ENCODE measurements at places on chromosomes 1 and 21.

DNA sequence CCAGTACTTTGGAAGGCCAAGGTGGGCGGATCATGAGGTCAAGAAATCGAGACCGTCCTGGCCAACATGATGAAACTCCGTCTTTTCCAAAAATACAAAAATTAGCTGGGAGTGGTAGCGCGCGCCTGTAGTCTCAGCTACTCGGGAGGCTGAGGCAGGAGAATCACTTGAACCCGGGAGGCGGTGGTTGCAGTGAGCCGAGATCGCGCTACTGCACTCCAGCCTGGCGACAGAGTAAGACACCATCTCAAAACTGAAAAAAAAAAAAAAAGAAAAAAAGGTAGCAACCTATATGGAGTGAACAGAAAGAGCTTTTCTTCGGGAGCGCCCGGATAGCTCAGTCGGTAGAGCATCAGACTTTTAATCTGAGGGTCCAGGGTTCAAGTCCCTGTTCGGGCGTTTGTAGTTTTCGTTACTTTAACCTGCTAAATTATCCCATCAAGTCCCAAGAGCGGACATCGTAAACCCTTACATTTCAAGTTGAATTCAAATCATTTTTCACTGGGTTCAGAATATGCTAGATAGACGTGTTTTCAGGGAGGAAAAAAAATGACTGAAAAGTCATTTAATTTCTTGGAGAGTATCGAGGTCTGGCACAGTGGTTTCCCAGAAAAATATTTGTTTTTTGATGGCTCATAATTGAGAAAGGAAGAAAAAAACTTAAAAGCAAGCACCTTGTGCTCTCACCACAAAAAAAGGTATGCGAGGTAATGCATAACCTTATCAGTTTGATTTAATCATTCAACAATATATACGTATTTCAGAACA, 9.8 kb upstream of the MDM4 start:
- DNase-seq: no peak

DNA sequence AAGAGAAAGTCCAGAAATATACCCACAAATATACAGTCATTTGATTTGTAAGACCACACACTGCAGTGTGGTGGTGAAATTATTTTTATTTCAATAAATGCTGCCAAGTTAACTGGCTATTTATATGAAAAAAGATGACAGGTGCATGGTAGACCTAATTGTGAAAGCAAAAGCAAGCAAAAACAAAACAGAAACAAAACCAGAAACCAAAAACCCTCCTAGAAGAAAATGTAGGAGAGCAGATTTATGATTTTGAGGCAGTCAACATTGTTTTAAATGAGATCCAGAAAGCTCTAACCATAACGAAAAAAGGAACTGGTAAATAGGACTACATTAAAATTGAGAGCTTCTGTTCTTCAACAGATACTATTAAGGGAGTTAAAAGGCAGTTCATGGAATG, 303.6 kb downstream of the PRDM2 start:
- no peak for DNase-seq

- no peak for DNase-seq
Observed at GRCh38 chr1:110056285-110056683, 14.2 kb downstream of the ALX3 start.

DNA sequence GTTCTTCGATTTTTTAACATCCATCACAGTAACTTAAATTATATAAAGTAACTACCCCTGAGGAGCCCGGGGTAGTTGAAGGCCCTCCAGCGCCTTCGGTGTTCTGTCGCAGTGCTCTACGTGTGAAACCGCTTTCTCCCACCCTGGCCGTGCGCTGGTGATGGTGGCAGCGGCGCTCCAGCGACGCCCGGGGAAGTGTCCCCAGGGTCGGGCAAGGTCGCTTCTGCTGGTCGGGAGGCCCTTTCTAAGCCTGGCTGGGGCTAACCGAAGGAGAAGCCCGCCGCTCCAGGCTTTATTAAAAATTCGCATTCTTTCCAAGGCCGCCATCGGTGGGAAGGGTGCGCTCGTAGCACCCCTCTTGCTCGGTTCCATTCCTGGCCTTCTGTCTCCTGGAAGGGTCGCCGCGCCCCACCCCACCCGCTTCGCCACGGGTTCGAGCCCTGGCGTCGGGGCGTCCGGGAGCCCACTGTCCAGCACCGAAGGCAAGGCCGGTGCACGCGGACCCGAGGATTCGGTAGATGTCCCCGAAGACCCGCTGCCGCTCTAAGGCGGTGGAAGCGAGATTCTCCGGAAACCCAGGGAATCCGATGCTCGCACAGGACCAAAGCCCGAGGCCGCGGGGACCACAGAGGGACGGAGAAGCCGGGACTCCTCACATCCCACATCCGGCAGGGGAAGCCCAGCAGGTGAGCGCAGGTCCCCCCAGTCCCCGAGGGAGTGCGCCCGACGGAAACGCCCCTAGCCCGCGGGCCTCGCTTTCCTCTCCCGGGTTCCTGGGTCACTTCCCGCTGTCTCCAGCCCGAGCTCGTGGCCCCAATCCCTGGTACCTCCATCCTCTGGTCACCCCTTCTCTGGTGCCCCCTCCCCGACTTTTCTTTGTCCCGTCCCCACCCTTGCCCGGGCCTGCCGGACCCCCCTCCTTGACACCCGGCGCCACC, 685 bp upstream of the RIPPLY3 start:
- no peak for DNase-seq

- no peak for DNase-seq
Observed at GRCh38 chr1:201585901-201586300, 47.0 kb downstream of the NAV1 start.

DNA sequence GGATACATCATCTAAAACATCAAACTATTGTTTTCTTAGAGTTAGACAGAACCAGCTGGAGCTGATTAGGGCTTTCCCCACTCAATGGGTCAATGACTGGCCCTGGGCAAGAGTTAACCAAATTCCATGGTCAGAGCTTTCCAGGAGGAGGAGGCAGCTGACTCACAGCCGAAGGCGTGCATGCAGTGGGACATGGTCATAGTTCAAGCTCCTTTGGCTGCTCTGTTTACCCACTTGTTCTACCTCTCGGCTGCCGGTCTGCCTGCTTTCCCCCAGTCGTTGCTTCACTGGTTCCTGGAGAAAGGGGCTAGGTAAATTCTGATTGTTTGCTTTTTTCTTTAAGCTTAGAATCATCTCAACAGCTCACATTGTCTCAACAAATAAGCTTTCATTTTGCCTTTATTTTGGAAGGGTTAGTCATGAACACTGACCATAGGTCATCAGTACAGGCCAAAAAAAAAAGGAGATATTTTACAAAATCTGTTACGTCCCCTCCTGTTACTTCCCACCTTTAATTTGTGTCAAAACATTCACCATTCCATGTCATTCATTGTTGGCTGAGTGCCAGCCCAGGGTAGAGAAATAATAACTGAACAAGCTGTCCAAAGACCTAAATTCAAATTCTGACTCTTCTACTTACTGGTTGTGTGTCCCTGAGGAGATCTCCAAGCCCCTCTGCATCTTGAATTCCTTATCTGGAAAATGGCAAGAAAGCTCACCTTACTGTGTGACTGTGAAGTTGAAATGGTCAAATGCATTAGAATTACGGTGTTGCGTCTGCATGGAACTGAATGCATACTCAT, 12.0 kb downstream of the MAB21L3 start:
- no peak for DNase-seq

- DNase-seq: no peak
Observed at GRCh38 chr21:16071761-16072160, 342.0 kb downstream of the USP25 start.

- no peak for DNase-seq
Observed at GRCh38 chr1:202233804-202234203, 40.2 kb downstream of the LGR6 start.

DNA sequence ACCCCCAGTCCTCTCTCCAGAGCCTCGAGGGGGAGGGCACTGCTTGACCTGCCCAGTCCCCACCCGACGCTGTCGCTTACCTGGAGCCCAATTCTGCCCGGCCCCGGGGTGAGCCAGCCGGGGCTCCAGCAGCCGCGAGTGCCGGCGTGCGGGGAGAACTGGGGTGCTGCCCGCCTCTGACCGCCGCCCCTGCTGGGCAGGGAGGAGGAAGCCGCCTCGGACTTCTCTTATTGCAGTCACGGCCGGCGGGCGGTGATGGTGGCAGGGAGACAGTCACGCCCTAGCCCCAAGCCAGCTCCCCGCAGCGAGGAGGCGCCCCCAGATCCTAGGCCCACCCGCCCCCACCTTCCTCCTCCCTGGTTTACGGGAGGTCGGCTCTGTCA, at the start of gene FGR:
TSS of gene FGR (minus strand) at position 201 of the 383 bp plus-strand sequence. CDS start 11,269 bp downstream, outside the sequence.
- no peak for DNase-seq

DNA sequence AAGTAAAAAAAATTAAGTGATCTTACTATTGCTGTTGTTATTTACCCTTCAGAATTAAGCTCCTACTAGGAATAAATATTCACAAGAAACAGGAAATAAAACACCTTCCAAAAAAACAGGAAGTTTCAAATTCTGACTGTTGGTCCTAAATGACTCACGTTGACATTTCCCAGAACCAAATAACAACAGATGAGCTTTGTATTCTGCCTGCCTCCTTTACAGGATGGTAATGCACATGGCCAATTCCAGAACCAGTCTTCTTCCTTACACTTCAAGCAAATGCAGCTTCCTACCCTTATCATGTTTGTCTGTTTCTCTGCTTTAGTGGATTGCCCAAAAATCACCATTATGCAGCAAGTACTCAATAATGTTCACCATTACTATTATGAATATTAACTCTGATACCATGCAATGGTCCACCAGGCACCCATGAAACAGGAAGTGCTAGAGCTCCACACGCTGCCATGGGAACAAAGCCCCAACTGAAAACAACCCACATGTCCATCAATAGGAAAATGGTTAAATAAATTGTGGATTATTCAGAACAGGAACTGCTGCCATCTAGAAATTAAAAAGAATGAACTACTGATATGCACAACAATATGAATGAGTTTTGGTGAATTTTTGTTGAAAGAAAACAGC, 8.9 kb downstream of the CASP9 start:
- no peak for DNase-seq

DNA sequence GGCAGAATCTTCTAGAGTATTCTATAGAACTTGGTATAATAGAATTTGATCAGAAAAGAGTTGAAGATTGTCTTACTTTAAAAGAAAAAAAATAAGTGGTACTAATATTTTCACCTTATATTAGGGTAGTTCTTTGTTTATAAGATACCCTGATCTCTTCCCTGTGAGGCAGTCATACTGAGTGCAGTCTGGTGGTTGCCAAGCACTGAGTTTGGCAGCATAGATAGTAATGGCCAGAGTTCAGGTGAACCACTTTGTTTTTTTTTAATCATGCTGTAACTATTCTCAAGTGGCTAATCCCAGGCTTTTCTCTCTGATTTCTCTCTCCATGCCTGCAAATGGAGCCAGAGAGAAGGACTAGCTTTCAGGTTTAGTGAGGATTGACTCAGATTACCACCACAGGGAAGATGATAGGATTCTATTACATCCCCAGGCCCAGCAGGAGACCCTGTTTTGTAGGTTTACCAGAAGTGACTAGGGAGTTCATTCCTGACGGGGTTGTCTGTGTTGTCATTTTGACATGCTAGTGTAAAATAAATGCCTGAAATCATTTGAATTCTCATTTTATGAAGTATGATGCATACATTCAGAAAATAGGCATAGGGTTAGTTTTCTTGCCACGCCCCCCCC, 16.7 kb downstream of the KDM1A start:
- no peak for DNase-seq

- no peak for DNase-seq
Observed at GRCh38 chr1:12346483-12347151, 116.8 kb downstream of the VPS13D start.

DNA sequence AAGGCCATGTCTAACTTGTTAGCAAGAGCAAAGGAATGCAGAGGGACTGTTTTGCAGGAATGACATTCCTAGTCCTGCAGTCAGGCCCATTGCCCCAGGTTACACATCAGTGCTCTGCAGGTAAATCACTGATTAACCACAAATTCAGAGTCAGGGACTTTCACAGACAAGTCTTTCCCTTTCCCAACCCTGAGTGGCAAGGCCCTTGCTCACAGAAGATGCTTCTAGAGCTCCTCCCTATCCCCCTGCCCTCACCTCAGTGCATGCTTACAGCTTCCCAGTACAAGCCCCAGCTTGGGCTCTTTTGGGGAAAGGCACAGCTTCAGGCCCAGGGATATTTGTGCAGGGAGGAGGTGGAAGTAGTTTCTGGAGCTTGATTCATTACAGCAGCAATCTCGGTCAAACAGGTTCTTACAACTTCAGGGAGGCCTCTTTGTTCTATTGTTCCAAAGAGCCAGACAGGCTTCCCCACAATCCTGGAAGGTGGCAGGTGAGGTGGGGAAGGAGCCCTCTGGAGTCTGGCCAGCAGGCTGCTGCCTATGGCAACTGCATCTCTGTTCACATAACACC, 53.9 kb downstream of the CASQ2 start:
- no peak for DNase-seq

DNA sequence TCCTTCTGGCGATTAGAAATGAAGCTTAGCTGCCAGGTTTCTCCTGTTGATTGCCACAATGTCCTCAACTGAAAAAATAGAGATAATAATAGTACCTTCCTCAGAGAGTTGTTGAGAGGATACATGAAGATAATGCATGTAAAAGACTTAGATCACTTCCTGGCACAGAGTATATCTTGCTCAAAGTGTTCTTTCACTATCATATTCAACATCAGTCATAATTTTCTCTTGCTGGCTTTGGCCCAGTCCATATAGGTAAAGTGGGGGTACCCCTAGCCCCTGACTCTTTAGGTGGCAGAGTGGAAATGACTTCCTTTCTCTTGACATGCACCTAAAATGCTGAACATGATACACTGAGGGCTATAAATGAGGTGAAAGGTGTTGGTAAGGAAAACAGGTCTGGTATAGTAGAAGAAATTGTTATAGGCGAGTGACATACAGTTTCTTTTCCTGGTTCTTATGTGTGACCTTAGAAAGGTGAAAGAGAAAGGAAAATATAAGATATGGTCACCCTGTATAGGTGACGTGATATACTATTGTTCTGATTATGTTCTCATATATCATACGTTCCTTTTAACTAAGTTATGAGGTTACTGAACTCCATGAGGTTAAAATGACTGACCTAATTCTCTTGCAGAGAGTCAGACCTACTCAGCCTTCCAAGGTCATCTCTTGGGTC, 209.9 kb upstream of the DEPDC1 start:
- DNase-seq: no peak
